ENCODE measurements at places on chromosomes 3 and 15.

GRCh38 chr3:194865061-194865460 is 179.4 kb downstream of the FAM43A start:
- no peak for DNase-seq

DNA sequence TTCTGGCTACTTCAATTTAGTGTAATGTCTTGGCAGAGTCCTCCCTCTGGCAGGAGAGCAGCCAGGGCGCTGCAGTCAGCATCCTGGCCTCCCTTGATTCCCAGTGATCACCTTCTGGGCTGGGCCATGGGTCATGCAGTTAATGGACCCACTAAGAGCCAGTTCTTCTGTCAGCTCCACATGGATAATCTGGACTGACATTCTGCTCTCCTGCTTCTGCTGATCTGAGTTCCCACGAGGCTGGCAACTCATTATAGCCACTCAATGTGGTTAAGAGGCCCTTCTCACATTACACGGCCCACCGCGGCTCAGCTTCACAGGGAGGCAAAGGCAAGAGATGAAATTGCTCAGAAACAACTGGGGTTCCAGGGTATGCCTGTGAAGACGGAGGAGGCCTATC is 94.0 kb downstream of the WDR76 start:
- no peak for DNase-seq

DNA sequence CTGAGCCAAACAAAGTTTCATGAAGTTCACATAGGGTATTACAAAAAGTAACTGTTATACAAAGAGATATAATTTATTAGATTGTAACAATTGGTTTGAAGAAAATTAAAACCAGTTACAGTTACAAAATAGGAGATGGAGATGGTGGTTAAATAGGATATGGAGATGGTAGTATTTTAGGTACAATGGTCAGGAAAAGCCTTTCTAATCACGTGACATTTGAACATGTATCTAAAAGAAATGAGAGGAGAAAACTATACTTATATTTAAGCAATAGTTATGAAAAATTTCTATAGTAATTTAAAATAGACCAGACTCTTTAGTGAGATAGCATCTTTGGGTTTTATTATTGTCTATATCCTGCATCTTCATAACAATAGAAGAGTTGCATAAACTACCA is 312.9 kb downstream of the RBMS3 start:
- DNase-seq, result no peak

DNA sequence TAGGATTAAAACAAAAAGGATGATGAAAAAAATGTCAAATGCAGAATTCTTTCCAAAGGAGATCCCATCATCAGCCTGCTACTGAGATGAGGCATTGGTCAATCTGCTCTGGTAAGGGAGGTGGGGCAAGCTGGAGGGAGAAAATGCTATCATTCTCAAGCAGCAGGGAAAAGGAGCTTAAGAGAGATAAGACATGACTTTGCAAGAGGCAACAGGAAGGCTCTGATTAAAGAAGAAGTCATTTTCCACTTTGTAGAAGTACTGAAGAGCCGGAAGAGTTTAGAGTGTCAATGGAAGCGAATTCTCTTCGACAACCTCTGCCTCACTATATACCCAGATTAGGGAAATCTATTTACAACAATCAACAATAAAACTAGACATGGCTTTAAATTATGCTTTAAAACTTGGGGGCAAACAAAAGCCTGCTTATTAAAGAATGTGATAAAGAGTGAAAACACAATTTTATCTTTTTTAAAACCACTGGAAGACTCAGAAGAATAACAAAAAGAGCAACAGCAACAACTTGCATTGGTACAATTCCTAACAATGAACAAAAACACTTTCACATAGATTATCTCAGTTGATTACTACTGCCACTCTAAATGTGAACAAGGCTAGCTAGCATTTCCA is 81.8 kb upstream of the NANOGP8 start:
- no peak for DNase-seq

- DNase-seq, result no peak
Observed at GRCh38 chr3:53009826-53010539, 35.9 kb downstream of the SFMBT1 start.

- no peak for DNase-seq
Observed at GRCh38 chr3:190617185-190617584, 103.3 kb downstream of the IL1RAP start.

DNA sequence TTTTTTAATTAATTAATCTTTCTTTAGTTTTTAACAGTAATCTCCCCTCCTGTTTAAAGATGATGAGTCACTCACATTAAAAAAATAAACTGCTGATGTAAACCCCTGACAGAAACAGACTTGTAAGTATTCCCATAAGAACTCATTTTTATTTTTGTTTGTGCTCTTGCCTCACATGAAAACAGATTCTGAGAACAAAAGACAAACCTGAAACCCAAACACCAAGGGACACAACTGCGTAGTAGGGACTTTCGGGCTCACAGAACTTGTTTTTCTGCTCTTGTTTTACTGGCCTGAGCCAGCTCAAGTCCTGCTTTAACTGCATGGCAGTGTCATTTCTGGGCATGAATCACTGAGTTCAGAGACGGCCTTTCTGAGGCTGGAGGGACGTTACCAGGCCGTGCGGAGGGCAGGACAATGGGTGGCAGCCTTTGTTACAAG is 600.8 kb downstream of the FOXP1 start:
- no peak for DNase-seq

- no peak for DNase-seq
Observed at GRCh38 chr3:114595522-114596028, 301.7 kb downstream of the TIGIT start.
